ENCODE measurements at places on chromosomes 7 and 10. TPM values are rescaled to one million over a fixed set of nuclear protein-coding genes. Genes with fewer than 3 reads are reported as not detected.
A peak's percentile ranks its signal among the peaks of the same experiment; 100 is the strongest.

The NAT16 gene
- not detected for total RNA-seq

The DPCD gene
- 22.4 TPM for total RNA-seq

GRCh38 chr10:115004236-115004862, 66.4 kb downstream of the TRUB1 start:
- no peak for DNase-seq

DNA sequence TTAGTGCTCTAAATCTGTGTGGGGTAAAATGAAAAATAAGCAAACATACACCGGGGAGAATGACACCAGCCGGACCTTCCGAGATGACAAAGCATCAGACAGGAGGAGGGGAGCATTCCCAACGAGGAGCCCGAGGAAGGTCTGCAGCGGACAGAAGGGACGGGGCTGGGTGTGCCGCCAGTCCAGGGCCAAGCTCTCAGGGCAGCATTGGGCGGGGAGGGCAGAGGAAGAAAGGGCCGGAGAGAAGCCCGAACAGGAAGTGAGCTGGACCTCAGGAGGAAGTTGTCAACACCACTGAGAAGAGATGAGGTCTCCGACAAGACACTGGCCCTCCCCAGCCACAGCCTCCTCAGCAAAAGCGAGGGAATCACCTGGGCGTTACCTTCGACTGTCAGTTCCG, 182.6 kb upstream of the RNF32 start:
- no peak for DNase-seq

The PLPP4 gene
- not detected for total RNA-seq

GRCh38 chr7:113809581-113809980, 109.2 kb downstream of the PPP1R3A start:
- DNase-seq, result no peak

The LIPJ gene
- not detected for total RNA-seq

DNA sequence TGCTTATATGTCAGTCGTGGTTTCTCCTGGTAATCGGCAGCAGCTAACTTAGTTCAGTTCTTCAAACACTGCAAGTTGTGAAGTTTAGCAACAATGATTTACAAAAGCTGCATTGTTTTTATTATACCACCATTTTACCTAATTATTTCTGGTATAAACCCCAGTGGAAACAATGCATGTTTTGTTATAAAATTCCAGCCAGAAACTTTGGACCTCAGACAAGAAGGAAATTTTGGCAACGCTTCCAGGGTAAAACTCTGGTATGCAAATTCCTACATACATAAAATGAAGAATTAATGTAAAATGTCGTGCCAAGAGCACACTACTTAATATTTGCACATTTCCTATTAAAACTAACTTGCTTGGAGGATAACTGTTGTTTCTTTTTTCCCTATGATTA, 277.4 kb upstream of the LYZL1 start:
- DNase-seq, result no peak

GRCh38 chr10:94010886-94011285, 17.2 kb downstream of the PLCE1 start:
- no peak for DNase-seq

DNA sequence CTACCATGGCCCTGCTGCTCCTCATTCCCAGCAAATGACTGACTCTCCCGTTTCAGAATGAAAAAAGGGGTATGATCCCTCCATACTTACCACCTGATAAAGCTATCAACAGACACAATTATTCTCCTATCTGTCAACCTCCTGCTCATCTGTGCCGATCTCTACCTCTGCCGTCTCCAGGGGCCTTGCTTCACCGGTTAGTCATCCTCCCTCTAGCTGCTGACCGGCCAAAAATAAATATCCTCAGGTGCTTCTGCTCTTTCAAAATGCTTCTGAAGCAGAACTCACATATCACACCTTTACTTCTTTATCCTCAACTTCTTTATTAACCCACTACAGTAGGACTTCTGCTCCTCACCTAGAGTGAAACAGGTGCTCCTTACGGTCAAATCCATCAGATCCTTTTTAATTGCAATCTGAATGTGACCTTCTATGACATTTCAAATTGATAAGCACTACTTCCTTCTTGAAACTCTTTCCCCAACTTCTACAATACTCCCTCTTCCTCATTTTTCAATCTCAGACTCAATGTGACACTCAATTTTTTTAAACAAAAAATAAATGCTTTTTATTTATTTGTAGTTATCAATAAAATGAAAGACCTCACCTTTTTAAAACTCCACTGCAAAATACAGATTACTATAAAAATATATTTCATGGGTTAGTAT, 63.2 kb downstream of the LMBR1 start:
- DNase-seq, result no peak

The EXOSC1 gene
- total RNA-seq, result 35.7 TPM

DNA sequence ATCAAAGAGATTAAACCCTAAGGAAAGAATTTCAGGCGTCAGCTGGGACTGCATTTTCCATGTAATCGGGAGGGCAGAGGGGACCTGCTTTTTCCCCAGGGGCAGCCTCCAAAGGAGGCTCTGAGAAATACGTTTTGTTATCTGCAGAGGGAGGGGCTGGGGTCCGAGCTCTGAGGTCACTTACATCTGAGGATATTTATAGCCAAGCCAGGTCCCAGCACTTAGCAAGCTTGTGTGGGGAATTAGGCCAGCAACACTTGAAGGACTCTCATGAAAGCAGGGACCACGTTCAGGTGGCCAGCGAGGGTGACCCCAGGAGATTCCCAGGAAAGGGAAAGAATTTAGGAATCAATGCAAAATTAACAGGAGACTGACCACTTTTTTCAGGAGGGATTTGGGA, 20.6 kb upstream of the GDI2 start:
- DNase-seq, result no peak

The AOAH gene
- not detected for total RNA-seq

DNA sequence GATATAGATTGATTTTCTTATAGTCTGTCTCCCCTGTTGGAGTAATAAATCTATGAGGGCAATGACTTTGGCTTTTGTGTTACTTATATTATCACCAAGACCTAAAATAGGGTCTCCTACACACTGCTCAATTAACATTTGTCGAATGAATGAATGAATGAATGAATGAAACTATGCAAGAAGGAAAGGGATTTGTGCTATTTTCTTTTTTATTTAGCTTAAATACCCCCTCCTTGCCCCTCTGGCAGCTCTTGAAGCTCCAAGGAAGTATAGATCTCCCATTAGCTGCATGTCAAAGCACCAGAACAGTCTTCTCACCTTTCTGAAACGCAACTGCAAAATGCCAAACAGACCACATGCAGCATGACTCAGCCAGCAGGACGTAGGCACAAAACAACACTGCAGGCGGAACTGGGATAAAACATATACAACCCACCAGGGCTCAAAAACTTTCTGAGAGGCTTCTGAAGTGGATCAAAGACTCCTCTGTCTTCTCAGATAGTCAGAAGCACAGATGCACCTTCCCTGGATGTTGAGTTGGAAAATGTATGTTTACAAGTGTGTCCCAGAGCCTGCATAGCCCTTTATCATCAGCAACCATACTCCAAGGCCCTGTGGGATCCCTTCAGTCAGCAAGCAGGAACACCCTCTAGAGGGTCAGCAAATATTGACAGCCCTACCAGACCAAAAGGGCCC, 187.8 kb downstream of the NPSR1 start:
- peak; percentile 23 for DNase-seq

DNA sequence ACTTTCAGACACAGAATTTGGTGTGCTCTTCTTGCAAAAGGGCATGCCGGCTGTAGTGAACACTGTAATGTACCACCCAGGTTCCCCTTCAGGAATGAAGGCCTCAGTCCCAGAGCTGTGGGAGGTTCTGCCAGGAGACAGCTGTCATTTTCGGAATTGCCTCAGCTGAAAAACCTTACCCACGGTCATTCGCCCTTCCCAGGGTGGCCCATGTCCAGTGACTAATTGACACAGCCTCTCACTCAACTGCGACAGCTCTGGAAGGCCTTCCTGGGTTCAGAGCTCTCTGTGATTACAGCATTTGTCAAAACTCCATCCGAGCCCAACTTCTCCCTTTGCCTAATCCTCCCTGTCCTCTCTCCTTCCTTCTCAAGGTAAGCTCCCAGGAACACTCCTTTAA, 43.7 kb upstream of the WAC start:
- DNase-seq, result no peak

The SNCG gene
- 111 TPM for total RNA-seq

DNA sequence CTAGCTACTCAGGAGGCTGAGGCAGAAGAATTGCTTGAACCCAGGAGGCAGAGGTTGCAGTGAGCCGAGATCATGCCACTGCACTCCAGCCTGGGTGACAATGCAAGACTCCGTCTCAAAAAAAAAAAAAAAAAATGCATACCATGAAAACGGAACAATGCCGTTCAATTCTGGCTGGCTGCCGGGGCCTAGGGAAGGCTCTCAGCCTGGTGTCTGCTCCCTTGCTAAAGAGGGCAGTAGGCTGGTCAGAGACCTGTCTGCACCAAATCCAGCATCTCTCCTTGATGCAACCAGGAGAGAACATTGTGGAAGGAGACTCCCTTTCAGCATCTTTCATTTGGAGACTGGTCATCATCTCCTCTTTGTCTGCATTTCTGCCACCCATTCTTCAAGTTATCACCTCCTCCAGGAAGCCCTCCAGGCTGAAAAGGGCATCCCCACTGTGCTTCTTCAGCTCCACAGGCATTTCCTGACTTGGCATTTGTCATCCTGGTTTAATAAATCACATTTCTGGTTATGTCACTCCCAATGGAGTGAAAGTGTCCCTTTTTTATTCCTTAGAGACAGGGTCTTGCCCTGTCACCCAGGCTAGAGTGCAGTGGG, 24.7 kb downstream of the MYL10 start:
- DNase-seq, result no peak

The PNLIP gene
- not detected for total RNA-seq
